ENCODE measurements at places on chromosomes 2 and 18.

GRCh38 chr2:10864861-10865636 lies 46.7 kb upstream of the KCNF1 start:
- peak; percentile 74 for DNase-seq

- DNase-seq, result no peak
Observed at GRCh38 chr2:210366675-210367080, 51.7 kb upstream of the MYL1 start.

DNA sequence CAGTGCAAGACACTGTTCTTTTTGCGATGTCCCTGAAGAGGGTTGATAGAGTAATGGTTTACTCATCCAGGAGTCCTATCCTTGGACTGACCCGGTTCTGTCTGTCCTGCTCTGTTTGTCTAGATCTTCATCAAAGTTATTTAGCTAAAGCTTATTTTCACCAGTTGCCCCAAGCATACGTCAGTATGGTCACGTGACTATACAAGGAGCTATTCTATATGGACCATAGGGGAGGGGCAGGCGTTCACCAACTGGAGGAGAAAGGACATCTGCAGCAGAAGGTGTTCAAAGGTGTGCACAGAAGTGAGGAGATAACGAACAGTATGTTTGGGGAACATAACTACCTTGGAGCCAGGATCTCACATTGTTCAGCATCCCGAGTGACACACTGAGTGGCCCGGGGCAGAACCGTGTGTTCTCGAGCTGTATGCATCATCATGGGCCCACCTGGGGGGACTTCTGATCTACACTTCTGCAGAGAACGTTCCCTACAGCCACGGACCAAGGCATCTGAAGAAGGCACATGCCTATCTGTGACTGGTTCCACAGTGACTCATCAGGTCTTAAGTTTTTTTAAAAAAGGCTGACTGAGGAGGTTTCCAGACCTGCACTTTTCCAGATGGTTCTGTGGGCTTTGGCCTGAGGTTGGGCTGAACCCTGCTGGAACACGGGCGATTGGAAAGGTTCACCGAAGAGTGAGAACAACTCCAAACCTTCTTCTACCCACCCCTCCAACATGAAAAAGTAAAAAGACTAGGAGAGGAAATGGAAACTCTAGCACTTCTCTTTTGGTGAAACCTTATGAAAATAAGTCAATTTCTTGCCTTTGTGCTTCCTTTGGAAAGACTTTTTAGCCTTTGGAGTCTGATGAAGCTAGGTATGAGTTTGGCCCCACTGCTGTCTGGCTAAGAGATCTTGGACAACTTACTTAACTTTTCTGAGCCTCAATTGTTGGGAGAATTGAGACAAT lies 68.6 kb upstream of the YWHAQ start:
- no peak for DNase-seq

- no peak for DNase-seq
Observed at GRCh38 chr18:58895385-58895784, 30.7 kb downstream of the ZNF532 start.

DNA sequence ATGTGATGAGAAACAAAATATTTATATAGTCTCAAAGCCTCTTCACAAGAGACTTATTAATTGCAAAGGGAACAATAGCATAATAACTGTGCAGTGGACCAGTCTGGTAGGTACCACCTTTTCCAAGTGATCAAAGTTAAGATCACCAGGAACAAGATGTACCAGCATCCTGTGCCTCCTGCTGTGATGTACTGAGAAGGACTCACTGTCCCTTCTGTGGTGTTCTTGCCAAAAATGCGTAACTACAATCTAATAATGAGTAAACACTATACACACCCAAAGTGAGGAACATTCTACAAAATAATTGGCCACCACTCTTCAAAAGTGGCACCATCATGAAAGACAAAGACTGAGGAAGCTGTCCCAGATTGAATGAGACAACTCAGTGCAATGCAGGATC lies 14.5 kb downstream of the GNLY start:
- no peak for DNase-seq

- DNase-seq, result no peak
Observed at GRCh38 chr2:121038891-121039616, 245.9 kb downstream of the TFCP2L1 start.

DNA sequence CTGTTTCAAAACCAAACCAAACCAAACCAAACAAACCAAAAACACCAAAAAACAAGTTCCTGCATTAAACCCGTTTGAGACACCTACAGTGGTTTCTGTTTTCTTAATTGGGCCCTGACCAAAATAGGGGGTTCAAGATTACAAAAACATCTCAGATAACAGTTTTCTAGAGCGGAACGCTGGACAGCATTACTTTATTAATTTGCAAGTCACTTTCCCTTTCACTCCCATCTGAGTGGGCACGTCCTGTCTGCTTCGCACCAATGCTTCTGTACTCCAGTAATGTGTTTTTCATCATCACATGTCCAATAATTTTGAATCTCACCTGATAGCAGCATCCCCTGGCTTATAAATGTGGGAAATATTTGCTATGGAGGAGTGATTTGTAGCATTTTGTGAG lies 11.7 kb upstream of the MYO1B start:
- no peak for DNase-seq

- peak; percentile 29 for DNase-seq
Observed at GRCh38 chr2:10493634-10494281, 45.6 kb upstream of the ODC1 start.

- DNase-seq, result no peak
Observed at GRCh38 chr2:188478724-188479123, 187.1 kb downstream of the GULP1 start.

DNA sequence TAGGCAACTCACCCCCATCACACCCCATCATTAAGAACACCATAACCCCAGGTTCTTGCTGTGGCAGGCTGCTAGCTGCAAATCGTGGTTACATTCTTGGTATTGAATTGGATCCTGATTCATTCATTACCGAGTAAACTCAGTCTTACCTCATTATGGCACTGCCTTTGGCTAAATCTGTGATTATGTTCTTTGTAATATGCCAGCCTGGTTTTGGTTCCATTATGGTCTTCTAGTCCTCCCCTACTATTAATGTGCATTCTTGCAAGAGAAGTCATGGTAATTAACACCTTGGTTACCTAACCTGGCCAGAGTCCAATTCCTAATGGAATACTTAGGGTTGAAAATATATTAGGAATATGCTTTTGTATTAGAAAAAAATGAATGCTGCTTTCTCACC lies 258.9 kb upstream of the APCDD1 start:
- DNase-seq, result no peak

GRCh38 chr2:223052548-223053483 lies 826 bp downstream of the KCNE4 start:
- DNase-seq, result no peak

- no peak for DNase-seq
Observed at GRCh38 chr2:152506843-152507242, 171.9 kb downstream of the FMNL2 start.

- DNase-seq, result no peak
Observed at GRCh38 chr2:201415149-201415548, 36.1 kb downstream of the TRAK2 start.

- DNase-seq, result no peak
Observed at GRCh38 chr2:40218679-40219078, 233.2 kb downstream of the SLC8A1 start.

DNA sequence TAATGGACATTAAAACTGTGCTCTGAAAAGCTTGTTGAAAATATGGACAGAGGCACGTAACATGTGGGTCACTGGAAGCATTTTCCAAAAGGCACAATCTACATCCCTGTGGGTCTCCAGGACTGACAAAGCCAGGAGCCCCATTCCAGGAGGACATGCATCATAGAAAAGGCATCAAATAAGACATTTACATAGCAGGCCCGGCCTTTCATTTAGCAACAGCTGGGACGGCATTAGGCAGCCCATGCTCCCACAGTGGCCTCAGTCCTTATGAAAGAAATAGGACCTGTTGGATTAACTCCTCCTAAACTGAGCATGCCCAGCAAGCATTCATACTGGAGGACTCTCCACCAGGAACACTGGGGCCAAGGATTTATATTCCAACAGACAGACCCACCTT lies 72.2 kb downstream of the TWIST2 start:
- no peak for DNase-seq

DNA sequence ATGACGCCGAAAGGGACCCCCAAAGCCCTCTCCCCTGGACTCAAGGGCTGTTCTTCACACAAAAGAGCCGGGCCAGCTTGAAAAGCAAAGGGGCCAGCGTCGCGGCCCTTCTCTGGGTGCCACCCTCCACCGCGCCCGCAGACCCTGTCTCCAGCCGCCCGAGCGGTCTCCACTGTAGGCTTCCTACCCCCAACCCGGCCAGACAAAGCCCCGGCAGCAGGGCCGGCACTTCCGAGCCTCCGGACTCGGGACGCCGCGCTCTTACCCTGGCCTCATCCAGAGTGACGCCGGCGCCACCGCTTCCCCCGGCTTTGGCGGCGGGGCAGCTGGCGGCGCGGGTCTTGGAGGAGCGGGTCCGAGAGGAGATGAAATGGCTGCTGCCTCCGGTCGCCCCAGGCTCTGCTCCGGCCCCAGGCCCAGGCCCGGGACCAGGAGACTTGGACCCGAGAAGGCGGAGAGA lies 603 bp downstream of the ATAD2B start:
- no peak for DNase-seq

DNA sequence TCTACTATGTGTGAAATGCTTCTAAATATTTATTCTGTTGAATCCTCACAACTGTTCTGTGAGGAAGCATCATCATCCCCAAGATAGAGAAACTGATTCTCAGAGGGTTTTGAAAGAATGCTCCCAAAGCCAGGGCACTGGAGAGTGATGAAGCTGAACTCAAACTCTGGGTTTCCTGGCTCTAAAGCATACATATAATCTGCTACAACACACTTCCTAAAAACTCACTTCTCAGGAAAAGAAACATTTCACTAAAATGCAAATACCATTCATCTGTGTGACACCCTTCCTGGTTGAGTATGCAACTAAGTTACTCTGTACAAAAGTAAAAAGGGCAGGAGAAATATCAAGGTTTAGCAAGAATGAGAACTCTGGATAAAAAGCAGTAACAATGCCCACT lies 58.6 kb downstream of the GRB14 start:
- DNase-seq, result no peak

GRCh38 chr2:218485986-218486667 lies 67.2 kb downstream of the VIL1 start:
- DNase-seq, result no peak

DNA sequence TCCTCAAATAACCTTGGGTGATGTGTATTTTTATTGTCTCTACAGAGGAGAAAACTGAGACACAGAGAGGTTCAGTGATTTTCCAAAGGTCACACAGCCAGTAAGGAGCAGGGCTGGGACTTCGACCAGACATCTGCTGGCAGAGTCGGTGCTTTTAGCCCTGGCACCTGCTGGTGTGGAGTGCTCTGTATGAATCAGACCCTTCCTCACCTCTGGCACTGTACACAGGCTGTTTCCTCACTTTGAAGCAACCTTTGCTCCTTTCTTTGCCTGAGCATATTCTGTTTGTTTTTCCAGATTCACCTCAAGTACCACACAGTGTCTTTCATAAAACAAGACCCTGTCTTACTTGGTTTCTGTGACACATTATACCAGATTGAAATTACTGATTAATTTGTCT lies 107.9 kb downstream of the DPP10 start:
- no peak for DNase-seq

DNA sequence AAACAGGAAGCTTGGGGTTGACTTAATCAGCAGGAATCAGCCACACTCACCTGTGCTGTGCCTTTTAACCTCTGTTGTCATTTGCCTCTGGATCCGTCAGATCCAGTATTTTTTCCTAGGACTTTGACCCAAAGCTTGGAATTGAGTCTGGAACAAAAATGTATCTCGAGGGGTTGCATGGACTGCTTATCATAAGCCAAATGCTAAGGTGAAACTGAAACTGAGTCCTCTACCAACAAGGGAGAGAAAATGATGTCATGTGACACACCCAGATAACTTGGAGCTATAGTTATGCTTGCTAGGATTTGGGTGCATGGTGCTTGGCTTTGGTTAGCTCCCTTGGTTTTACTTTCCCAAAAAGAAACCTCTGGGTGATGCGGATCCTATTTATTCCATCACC lies 2158.6 kb upstream of the PIK3C3 start:
- DNase-seq, result no peak

Data from thymus (tissue), 14 donors.